Psoas muscle (tissue), 8 donors: ENCODE measurements at places on chromosomes 1 and 21. TPM values are rescaled to one million over a fixed set of nuclear protein-coding genes. Genes with fewer than 3 reads are reported as not detected.

AK2 gene
- total RNA-seq: 206 TPM

DNA sequence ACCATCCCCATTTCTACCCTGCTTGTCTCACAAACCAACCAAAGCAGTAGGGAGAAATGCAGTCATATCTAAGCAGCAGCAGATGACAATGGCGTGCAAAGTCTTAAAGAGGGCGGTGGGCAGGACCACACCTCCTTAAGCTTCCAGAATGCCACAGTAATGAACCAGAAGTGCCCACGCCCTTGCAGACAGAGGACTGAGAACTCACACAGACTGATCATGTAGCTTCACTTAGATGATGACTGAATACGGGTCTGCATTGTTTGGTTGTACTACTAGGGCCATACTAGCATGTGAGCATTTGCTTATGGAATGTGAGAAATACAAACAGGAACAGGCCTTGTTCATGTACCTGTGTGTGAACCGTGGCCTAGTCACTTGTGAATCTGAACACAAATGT is 246.0 kb downstream of the RPS6KC1 start:
- no peak for DNase-seq

DNA sequence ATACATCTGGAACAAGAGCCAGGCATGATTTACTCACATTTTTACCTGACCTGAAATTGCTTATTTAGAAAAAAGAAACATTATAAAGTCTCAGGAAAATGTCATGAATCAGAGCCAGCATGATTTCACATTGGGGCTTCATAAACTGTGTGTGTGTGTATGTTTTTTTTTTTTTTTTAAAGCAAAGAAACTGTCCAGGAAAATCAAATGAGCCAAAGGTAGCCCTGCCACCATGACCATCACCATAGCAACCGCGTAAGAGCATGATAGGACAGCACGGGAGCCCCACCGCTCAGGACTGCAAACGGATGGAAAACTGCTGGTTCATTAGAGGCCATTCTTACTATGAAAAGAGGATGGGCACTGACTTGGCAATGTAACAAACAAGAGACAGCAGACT is 139.2 kb downstream of the NTMT2 start:
- DNase-seq: no peak

DNA sequence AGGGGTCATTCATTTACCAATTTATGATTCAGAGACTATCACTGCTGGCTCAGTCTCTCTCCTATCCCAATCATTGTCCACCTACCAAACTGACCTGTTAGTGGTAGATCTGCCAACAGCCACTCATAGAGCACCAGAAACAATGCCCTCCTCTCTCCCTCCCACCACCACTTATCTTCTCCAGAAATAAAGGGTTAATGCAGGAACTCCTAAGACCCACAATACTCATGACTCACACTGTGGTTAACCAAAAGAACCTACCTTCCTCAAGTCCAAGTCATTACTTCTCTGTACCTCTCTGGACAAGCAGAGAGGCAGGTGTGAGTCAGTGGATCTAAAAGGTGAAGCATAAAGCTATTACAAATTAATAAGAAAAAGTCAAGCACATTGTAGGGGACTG is 40.9 kb upstream of the CAMK1G start:
- no peak for DNase-seq

- DNase-seq: peak; percentile 96
Observed at GRCh38 chr1:16017461-16018303, at the start of gene HSPB7. TSS of gene HSPB7 (minus strand) at chr1:16018043. CDS start at chr1:16017963, 80 bp downstream.

DNA sequence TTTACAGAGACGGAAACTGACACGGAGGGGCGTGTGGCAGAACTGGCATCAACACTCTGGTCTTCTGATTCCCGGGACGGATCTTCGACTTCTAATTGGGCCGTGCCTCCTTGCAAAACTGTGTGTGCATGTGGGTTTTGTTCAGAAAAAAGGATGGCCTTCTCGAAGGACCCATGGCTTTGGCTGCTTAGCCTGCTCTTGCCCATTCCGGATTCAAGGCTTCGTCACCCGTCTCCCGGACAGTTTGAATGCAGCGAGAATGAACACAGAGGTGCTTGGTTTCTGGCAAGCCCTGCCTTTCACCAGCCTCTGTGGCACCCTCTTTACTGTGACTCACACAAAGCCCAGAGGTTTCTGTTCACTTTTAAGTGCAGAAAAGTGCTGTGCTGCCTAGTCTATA is 120.1 kb downstream of the PRDM2 start:
- no peak for DNase-seq
